ENCODE measurements at places on chromosomes 5 and 9.

DNA sequence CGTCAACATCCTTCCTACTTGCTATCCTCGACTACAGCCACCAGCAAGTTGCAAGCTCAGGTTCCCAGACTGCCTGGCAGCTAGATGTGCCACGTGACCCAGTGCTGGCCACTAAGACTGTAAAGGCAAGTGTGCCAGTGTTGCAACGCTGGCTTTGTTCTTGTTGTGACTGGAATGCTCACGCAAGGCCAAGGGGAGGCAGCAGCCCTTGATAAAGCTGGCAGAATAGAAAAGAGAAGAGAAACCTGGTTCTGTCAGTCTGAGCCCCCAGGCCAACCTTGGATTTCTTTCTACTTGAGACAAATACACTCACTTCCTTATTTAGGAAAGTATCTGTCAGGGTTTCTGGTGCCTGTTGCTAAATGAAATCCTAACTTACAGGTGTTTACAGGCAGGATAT lies 113.0 kb downstream of the KLHL3 start:
- DNase-seq, result no peak

- no peak for DNase-seq
These were observed 87.6 kb downstream of the MAMDC2 start for GRCh38 chr9:70131296-70131695.

GRCh38 chr9:98363644-98364043 lies 108.2 kb upstream of the TBC1D2 start:
- no peak for DNase-seq

DNA sequence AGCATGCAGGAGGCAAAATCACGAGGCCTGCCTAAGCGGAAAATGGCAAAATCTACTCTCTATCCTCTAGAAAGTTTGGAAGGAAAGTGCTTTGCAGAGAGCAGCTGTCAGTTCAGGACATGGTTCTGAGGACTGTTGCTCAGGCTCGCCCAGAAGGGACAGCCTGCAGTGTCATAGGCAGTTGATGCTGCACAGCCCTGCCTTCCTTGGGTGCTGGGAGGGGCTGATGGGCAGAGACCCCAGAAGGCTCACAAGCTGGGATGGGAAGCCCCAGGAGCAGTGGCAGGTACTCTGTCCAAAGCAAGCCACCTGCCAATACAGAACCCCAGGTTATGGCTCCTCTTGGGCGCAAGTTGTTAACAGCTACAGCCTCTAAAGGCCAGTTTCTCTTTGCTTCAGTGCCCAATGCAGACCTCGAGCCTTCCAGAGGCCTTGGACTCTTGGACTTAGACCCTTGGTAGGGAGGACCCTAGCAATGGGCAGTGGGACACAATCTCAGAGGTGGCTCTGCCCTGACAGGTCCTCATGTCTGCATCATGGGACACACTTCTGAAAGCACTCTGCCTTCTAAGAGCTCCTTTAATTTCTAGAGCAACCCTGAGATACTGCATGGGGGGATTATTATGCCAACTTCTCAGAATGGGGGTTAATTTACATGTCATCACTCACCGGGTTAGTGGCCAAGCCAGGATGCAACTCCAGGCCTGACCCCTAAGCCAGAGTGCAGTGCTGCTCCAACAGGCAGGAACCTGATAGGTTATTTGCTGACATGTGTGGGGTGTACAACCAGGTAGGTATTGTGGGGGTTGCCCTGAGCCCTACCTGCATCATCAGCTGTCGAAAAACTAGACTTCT lies 57.1 kb downstream of the MACROH2A1 start:
- DNase-seq, result no peak

- no peak for DNase-seq
These were observed 23.0 kb upstream of the NR3C1 start for GRCh38 chr5:143426437-143426991.

DNA sequence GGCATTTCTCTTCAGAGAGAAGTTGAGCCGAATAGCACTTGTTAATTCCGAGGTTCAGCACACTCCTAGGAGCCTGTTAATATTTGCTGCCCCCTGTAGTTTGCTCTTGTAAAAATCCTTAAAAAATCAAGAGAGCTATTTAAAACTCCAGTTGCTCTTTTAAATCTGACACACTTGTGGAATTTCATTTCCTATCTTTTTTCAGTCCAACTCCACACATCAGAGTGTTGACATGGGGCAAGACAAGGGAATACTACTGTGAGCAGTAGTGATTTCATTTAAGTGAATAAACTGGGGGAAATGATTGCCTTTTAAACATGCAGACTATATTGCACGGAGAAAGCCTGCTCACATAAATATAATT lies 1096.3 kb upstream of the DMAC1 start:
- DNase-seq, result no peak
